ENCODE measurements at places on chromosomes 2 and 18.

DNA sequence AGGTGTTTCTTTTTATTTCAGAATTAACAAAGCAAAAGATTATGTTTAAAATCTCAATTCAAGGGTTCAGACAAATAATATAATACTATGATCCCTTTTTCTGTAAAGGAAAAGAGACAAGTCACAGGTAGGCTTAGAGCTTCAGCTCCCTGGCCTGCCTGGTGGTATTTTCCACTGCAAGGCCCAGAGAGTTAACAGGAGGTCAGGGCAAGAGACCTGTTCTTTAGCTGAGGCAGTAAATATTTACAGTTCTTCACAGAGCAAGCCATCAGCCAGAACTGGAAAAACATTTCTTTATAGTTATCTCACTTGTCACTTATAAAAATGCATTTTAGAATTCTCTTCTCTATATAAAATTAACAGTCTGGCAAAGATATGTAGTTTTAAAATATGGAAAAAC lies 70.1 kb downstream of the EPG5 start:
- DNase-seq, result no peak

DNA sequence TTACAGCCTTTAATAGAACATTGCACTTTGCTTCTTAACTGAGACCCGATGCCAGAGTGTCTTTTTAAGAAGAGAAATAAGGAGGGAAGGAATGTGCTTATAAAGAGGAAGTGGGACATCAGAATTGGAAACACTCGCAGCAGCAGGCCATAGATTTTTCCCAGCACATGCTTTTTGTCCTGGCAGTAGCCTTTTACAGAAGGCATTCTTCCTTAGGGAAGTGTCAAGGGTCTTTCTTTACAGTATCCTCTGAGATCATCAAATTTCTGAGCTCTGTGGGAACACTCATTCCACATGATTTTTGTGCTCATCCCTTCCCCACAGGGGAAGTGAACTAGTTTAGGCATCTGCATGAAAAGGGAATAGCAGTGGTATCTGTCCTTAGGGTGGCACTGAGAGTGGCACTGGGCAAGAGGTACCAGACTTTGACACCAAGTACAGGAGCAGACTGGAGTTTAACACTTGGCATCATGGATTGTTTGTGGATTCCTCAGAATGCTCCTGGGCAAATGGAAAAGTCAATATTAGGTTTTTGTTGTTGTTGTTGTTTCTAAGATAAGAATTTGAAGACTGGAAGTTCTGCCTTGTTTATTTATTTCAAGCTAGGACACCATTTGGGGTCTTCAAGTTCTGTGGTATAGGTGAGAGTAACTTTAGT lies 4.1 kb downstream of the MYO1B start:
- peak; percentile 49 for DNase-seq

GRCh38 chr2:655626-656025 lies 21.6 kb downstream of the TMEM18 start:
- DNase-seq, result no peak

DNA sequence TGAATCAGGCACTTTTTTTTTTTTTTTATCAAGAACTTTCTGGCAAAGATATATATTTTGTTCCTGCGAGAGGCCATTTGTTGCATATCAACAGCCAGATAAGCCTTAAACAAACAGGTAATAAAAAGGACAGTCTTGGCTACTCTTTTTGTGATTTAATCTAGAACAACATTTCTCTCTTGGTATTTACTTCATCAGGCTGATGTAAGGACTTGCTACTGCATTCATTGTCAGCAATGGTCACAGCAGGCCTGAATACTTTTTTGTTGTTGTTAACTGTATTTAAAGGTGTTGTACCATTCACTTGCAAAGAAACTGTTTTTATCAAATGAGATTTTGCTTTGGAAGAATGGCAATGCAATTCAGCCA lies 683.8 kb downstream of the IRS1 start:
- DNase-seq, result peak; percentile 12

DNA sequence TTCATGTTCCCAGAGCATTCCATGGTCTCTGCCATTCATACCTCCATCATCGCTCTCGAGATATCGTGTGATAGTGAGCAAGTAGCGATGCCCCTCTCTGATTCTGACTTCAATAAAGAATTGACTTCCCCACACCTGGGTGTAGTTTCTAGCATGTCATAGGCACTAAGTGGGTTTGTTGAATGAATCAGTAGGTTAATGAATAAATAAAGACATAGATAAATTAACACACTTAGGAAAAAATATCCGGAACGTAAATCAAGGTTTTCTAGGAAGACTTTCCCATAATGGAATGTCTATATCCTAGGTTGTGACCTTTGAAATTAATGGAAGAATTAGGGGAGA lies 159.1 kb downstream of the DOCK10 start:
- no peak for DNase-seq

GRCh38 chr2:240620859-240621258 lies 4.4 kb upstream of the GPR35 start:
- no peak for DNase-seq

DNA sequence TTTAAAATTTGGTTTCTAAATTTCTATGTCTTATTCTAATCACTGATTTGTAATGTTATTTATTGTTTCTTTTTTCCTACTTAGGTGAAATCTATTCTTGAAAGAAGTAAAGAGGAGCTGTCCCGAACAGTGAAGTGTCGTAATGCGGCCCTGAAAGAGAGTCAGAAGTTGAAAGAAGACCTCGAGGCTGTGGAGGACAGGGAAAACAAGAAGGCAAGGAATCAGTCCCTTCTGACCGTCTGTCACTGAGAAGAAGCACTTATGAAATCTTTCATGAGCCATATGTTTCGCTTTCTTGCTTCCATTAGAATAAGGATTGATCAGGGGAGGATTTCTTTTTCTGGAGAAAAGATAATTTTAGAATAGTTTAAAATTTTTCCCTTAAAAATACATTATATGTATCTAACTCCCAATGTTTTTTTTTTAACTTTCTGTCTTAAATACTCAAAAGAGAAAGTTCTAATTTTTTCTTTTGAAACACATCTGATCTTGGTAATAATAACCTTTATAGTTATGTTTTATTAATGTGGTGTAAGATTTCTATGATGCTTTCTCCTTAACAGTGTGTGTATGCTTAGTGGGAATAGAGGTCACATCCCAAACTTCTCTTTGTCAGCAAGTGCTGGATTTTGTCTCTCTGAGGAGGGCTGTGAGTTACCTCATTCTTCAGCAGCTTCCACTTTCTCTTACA lies 79.0 kb downstream of the CCDC150 start:
- no peak for DNase-seq

DNA sequence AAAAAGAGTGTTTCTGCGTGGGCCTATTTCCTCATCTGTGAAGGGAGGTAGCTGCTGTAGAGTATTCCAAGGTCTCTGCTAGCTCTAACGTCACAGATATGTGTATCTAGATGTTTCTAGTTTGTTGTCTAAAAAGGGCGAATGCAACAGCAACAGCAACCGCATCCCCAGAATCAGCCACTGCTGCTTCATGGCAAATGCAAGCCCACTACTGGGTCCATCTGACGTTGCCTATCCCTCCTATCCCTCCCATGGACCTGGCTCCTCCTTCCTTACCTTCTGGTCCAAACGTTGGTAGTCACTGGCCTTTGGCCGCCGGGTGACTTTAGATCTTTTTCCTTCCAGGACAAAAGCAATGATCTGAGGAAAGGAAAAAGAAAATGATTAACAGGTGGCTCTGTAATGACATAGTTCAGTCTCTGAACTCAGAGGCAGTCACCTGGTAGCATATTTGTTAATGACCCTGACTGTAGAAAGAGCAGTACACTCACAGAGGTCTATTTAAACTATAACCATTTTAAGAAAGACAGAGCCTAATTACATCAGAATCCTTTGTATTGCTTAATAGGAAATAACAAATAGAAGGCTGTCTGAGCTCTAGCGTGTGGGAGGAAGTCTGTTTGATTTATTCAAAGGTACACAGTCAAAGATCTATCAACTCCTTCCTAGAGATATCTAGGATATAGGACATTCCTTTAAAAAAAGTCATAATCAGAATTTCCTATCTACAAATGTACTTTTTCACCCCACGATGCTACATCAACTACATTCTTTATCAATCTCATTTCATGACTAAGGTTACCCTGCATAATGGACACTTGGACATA lies 2.9 kb downstream of the TGOLN2 start:
- DNase-seq, result peak; percentile 14

DNA sequence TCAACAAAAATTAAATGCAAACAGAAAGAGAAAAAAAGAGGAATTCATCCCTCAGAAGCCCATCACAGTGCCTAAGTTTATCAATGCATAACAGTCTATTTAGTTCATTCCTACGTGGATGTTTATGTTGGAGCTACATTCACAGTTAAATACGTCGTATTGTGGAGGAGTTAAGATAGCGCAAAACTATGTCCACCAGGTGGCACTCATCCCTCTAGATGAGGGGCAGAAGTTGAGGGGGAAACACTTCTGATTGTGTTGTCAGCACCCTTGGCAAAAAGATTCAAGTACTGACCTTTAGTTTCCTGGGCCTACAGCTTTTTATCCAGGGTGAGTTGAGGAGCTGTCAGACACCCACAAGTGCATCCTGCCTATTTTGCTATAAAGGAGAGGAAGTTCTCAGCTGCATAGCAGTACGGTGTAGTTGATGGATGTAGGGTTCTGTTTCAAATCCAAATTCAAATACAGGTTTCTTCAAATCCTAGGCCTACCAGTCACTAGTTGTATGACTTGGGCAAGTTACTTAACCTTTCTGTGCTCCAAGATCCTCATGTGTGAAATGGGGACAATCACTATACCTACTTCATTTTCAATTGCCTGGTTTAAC lies 26.8 kb upstream of the MYO1B start:
- DNase-seq, result peak; percentile 84

DNA sequence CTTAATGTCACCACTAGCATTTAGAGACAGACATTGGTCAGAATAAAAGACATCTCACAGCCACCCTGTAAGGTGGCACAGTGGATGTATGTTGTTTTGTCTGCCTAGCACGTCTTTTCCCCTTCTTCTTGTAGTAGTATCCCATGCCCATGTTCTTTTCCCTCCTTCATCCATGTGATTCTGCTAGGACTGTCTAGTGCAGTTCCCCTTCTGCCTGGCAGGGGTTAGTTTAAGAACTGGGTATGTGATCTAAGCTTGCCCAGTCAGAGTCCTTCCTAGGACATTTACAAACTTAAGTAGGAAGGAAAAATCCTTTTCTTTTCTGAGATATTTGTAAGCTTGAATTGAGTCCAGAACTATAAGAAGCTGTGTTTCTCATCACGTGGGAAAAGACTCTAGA lies 172.3 kb downstream of the BABAM2 start:
- DNase-seq, result peak; percentile 24

DNA sequence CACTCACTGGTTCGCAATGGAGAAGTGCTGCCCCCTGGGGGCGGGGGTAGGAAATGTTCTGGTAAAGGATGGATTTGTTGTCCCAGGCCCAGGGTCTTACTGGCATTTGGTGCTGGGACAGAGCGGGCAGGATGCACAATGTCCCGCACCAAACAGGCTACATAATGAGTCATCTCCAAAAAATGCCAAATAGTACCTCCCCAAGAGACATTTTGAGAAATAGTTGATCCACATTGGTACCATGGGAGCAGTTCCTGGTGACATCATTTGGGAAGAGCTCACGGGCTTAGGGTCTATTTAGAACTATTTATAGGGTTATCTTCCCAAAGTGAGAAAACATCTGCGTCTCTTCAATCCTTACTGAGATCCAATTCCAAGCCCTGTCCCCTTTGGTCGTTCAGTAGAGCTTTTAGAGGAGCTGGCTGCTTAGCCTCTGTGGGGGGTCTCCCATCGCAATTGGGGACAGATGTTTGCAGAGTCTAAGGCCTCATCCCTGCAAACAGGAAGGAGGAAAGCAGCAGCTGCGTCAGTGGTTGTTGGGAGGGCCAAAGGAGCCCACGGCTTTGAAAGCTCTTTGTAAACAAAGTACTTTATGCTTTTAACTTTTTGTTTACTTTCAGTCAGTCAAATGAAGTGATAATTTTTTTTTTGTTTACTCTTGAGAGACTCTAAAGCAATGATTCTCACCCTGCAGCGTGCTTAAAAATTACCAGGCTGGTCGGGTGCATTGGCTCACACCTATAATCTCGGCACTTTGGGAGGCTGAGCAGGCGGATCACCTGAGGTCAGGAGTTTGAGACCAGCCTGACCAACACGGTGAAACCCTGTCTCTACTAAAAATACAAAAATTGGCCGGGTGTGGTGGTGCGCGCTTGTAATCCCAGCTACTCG lies 49.3 kb downstream of the GREB1 start:
- peak; percentile 67 for DNase-seq

GRCh38 chr2:158586491-158586890 lies 129.7 kb downstream of the PKP4 start:
- peak; percentile 68 for DNase-seq

GRCh38 chr2:132581991-132582738 lies 87.8 kb downstream of the LYPD1 start:
- no peak for DNase-seq

DNA sequence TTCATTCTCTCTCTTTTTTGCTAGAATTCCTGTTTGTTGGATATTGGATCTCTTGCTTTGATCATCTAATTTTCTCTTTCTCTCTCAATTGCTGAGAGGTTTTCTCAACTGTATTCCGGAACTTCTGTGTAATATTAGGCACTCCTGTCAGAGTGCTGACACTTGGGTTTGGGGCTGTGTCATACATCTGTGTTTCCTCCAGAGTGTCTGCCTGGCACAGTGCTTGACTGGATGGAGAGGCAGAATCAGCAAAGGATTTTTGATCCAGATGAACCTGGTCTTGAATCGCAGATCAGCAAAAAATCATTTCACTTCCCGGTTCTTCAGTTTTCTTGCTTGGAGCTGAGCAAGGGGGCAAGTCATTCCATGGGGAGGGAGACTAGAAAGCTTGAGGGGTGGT lies 87.7 kb upstream of the CXCR4 start:
- DNase-seq, result no peak

- peak; percentile 51 for DNase-seq
These were observed 41.4 kb downstream of the STEAP3 start for GRCh38 chr2:119264781-119265692.

GRCh38 chr2:85525567-85525966 lies 13.4 kb upstream of the MAT2A start:
- no peak for DNase-seq

GRCh38 chr2:202135091-202135874 lies 62.2 kb downstream of the KIAA2012 start:
- DNase-seq, result peak; percentile 99

GRCh38 chr2:233469261-233470010 lies 97.1 kb downstream of the USP40 start:
- DNase-seq, result no peak

- peak; percentile 80 for DNase-seq
These were observed 249.0 kb upstream of the TANK start for GRCh38 chr2:160911258-160911657.

GRCh38 chr18:46069524-46069923 lies 2.5 kb downstream of the PSTPIP2 start:
- DNase-seq, result peak; percentile 17

GRCh38 chr18:33097126-33097525 lies 324.3 kb upstream of the KLHL14 start:
- DNase-seq, result no peak

DNA sequence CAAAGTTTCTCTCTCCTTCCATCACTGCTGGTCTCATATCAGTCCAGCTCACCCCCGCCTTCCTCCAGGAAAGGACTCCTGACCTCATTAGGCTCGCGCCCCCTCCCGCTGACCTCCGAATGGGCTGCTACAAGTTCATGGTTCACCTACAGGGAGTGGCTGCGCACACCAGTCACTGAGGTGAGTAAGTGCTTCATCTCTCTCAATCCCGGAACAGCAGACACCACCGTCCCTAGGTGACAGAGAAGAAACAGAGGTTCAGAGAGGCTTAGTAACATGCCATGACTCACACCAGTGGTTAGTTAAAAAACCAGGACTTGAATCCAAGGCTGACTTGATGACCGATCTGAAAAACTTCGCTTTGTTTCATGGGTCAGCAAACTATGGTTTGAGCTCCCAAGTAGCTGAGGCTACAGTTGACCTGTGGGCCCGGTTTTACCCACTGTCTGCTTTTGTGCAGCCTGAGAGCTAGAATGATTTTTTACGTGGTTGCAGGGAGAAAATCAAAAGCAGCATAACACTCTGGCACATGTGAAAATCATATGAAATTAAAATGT lies 42.0 kb downstream of the ZFP36L2 start:
- DNase-seq, result peak; percentile 79

Data from fibroblast of skin of right biceps (primary cell).